CD4-positive, alpha-beta T cell treated with Interleukin-6 for 4 hours (primary cell): ENCODE measurements at places on chromosomes 16 and 17.

DNA sequence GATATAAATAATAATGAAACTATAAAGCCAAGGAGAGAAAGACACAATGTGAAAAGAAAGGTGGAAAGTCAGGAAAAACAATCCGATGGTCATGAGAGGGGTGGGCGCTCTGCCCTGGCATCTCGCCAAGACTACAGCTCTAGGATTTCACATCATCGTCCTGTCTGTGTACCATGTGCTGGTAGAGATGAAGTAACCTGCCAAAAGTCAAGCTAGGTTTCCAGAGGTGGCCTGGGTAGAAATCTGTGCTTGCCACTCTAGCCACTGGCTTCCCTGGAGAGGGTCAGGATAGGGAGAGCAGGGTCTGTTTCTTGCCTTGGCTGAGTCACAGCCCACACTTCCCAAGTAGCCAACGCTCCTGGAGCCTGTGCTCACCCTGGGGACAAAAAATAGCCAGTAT, 31.0 kb upstream of the TRAP1 start:
- no peak for DNase-seq

- DNase-seq = no peak
These were observed 439.2 kb downstream of the CDH13 start for GRCh38 chr16:83066011-83066410.

DNA sequence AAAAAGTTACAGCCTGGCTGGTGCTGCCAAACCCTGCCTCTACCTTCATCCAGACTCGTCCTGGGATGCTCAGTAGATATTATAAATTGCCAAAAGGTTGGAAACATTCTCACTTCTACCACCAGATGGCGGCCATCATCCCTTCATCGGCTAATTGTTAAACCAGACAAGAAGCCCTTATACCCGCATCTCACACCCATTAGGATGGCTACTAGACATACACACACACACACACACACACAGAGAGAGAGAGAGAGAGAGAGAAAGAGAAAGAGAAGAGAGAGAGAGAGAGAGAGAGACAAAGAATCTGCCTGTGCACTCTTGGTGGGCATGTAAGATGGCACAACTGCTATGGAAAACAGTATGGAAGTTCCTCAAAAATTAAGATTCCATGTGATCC, 15.0 kb upstream of the SCIMP start:
- DNase-seq = peak; percentile 72

- DNase-seq = no peak
These were observed 21.8 kb downstream of the FBXO39 start for GRCh38 chr17:6797718-6798351.

- DNase-seq = no peak
These were observed 143.5 kb upstream of the TOX3 start for GRCh38 chr16:52690468-52690867.

GRCh38 chr17:47837401-47838039, 3.6 kb downstream of the SCRN2 start:
- DNase-seq = no peak

DNA sequence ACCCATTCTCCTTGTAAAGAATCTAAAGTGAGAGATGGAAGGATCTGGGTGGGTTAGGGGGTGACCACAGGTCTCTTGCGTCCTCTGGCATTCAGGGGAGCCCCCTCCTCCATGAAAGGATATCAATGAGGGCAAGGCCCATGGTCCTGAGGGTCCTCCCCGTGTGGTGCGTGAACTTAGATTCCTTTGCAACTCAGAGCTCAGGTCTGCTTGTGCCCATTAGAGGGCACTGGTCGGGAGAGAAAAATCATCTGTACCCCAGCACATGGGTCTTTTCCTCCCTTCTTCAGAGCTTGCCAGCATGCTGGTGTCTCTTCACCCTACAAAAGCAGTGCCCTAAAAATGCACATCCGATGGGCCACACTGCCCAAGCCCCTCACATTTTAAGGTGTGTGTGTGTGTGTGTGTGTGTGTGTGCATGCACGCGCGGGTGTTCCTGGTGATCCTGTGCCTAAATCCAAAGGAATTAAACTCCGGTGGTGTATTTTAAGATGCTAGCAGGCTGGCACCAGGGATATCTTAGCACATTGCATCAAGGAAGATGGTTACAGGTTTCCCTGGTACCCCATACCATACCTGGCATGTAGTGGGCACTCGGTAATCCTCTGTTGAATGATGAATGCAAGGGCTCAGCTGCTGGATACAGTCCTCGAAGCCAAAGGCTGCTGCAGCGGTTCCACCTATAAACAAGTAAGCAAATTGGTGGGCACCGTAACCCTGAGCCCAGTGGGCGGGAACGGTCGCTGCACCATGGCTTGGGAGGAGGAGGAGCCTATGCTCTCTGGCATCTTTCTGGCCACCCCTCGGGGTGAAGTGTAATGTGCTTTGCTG, 4.7 kb downstream of the C1QTNF1 start:
- no peak for DNase-seq

DNA sequence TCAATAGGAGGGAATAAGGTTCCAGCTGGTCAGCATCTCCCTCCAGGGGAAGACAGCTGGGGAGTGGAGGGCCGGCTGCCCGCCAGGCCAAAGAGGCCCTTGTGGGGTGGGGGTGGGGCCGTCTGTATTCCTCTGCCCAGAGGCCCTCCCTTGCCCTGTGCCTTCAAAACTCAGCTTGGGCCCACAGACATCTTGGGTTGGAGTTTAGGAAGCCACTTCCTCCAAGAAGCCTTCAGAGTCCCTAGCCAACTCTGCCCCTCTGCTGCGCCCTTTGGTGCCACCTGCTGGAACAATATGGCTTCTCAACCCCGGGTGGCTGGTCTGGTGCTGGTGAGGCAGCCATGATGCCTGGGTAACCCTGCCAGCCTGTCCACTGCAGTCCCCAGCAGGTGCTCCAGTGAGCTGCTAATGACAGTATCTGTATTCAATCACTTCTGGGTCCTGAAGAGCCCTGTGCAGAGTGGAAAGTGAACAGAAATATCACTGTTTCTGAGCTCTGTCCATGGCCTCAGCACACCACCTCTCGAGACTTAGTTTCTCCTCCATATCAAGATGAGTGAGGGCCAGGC, 16.7 kb downstream of the HSD11B2 start:
- peak; percentile 56 for DNase-seq

- DNase-seq = no peak
These were observed 22.0 kb downstream of the SETD6 start for GRCh38 chr16:58537124-58537906.

- no peak for DNase-seq
These were observed 6.6 kb upstream of the ATP6V0C start for GRCh38 chr16:2507052-2507659.

GRCh38 chr17:50194934-50195865, 6.2 kb downstream of the COL1A1 start:
- no peak for DNase-seq

GRCh38 chr17:54982399-54982798, 13.8 kb downstream of the STXBP4 start:
- no peak for DNase-seq

DNA sequence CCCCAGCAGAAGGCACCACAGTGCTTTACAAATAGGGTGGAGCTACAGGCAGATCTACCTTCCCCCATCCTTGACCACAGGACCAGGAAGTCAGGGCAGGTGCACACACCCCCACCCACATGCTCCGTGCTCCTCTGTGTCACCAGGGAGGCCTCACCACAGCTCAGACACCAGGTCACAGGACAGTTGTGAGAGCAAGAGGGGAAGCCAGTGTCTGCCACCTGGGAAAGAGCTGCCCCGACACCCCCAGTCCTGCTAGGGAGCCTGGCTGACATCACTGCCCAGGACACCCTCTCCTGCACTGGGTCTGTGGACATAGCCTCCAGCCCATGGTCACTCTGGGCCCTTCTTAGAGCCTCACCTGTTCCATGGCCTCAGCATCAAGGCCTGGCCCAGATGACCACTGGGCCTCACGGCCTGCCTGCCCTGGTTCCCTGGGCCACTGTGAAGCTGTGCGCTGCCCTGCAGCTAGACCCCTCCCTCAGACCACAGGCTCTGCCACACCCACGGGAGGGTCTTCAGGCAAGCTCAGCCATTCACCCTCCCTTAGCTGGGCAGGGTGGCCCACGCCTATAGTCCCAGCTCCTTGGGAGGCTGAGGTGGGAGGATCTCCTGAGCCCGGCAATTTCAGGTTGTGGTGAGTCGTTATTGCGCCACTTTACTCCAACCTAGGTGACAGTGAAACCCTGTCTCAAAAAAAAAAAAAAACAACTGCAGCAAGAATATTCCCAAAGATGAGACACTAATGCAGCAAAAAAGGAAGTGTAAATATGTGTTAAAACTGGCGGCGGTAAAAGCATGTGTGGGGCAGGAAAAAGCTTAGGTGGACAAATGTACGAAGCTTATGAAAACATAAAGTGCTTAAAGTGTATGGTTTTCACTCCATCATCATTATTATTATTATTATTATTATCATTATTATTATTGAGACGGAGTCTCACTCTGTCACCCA, 14.2 kb downstream of the POLR3K start:
- peak; percentile 63 for DNase-seq

GRCh38 chr16:78060809-78061208, 38.5 kb downstream of the CLEC3A start:
- DNase-seq = no peak

DNA sequence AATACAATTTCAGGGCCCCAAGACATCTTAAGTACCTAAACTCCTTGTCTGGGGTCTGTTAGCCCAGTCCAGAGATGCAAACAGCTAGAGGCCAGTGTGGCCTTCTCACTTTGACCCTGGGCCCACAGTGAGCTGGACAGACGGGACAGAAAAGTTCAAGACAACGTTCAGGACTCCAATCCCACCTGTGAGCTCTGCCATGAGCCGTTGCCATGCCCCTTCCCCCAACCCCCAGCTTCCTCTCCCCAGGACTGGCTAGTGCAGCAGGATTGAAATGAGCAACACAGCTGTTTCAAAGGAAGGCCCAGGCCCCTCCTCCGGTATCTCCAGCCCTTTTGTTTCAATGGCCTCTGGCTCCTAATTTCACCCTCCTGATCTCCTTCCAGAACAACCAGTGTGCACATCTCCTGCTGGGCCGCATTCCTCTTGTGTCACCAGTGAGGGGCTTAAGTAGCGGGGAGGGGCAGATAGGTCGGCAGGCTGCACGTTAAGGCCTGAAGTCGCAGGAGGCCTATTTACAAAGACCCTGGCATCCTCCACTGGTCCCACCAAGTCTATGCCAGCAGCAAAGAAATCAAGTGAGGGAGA, 11.3 kb downstream of the AXIN2 start:
- DNase-seq = no peak

- DNase-seq = no peak
These were observed 94.3 kb upstream of the ZFHX3 start for GRCh38 chr16:73142053-73142854.

DNA sequence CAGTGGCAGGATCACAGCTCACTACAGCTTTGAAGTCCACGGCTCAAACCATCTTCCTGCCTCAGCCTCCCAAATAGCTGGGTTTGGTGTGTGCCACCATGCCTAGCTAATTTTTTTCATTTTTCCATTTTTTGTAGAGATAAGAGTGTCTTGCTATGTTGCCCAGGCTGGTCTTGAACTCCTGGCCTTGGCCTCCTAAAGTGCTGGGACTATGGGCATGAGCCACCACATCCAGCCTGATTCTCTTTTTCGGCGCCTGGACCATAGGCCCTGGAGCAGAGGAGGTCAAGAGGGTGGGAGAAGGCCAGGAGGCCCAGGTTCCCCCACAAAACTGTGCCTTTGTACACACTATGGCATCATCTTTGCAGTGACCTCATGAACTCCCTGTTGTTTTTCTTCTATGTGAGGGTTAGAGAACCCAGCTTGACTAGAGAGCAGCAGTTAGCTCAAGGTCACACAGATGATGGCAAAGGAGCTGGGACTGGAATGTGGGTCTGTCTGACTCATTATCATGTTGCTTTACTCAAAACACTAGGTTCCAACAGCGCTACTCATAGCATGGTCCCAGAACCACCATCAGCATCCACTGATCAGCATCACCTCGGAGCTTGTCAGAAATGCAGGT, 16.3 kb downstream of the SCN4A start:
- no peak for DNase-seq

- peak; percentile 33 for DNase-seq
These were observed 55.3 kb downstream of the SKAP1 start for GRCh38 chr17:48374650-48375230.

DNA sequence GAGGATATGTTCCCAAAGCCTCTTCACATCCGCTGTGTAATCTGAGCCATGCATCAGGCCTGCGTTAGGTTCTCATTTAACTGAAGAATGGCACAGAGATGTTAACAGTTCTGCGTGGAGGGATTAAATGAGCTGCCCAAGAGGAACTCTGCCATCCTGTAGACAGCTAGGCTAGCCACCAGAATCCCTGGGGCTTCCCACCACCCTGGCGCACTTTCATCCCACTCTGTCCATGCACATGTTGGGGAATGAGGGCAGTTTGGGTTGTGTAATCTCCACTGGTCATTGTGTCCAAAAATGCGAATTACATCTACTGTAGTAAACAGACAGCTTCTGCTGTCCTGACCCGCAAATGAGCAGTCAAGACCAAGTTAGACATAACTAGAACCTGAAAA, 1.0 kb upstream of the GLG1 start:
- no peak for DNase-seq
